ENCODE measurements at places on chromosomes 6 and 20.
A peak's percentile ranks its signal among the peaks of the same experiment; 100 is the strongest.

DNA sequence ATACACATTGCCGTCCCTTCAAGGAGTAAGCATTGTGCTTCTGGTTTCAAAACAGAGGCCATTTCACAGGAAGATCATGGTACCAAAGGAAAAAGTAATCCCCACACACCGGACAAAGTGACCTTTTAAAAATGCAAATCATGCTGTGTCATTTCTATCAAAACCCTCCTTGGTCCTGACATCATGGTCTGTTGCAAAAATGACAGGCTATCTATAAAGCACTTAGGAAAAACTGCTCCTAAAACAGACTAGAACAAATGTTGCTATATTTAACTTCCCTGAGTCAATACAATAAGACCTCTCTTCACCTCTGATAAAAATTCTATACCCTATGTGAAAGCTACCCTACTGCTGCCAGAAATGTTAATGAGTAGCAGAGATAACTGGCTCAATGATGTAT lies 353.6 kb upstream of the RUNX2 start:
- DNase-seq: no peak

- DNase-seq: no peak
Observed at GRCh38 chr6:142722012-142722411, 223.0 kb downstream of the HIVEP2 start.

- no peak for DNase-seq
Observed at GRCh38 chr20:50366270-50367103, 143.7 kb upstream of the PTPN1 start.

DNA sequence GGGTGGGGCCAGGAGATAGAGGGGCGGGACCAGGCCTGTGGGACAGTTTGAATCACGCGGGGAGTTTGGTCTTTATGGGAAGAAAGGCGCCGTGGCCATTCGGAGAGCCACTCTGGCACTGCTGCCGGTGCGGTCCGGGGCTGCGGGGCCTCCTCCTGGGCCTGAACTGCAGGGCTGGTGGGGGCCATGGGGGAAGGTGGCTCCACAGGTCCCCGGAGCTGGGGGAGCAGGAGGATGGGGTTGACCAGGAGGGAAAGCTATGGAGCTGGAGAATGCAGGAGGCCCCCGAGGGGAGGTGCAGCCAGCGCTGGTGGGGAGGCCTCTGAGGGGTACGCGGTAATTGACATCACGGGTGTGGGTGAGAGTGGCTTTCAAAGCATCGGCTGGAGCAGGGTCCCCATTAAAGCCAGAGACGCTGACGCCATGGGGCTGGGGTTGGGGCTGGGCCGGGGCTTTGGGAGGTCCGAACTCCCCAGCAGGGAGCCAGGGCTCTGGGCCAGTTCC lies 1.8 kb upstream of the BHLHE23 start:
- DNase-seq: no peak

- DNase-seq: no peak
Observed at GRCh38 chr6:109456111-109456583, 575 bp upstream of the MICAL1 start.

DNA sequence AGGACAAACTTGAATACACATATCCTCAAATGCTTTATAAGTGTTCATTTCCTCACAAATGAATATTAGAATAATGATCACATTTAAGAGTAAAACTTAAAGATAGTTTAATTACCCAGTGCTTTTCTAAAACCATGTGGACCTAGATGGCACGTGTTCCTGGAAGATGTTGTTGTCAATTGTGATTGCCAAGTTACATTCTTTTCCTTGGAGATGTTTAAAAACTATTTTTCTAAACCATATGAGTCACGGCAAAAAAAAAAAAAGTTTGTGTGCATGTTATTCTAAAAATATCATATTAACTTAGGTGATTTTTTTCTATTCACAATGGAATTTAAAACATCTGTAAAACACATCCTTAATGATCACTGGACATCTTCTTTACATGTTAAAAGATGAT lies 51.1 kb downstream of the RCAN2 start:
- no peak for DNase-seq

DNA sequence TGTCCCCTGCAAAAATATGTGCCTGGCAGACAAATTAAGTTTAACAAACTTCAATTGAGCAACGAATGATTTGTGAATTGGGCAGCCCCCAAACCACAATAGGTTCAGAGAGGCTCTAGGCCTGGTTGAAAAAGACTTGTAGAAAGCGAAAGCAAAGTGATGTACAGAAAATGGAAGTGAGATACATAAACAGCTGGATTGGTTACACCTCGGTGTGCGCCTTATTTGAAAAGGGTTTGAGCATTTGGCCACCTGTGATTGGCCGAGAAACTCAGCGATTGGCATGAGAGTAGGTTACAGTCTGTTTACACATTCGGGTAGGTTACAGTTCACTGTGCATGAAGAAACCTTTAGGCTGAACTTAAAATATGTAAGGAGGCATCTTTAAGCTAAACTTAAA lies 136.9 kb downstream of the CD83 start:
- DNase-seq: peak; percentile 56

GRCh38 chr6:28090917-28091586 lies 10.7 kb downstream of the ZNF165 start:
- no peak for DNase-seq

- no peak for DNase-seq
Observed at GRCh38 chr6:12592634-12593033, 123.9 kb upstream of the PHACTR1 start.

DNA sequence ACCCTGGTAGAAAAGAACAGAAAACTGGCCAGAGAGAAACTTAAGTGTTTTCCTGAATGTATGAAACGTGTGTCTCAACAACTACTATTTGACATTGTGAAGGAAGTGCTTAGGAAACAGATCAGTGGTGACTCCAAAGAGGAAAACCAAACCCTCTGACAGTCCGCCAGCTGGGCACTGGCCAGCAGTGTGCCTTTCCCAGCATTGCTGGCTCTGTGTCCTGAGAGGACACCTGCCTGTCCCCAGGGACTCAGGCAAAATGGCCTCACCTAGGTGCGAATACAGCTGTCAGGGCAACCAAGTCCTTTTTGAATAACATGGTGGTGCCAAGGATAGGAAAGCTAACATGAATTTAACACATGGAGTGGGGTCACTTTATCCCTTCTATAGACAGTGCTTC lies 72.5 kb downstream of the NDUFAF5 start:
- DNase-seq: no peak

DNA sequence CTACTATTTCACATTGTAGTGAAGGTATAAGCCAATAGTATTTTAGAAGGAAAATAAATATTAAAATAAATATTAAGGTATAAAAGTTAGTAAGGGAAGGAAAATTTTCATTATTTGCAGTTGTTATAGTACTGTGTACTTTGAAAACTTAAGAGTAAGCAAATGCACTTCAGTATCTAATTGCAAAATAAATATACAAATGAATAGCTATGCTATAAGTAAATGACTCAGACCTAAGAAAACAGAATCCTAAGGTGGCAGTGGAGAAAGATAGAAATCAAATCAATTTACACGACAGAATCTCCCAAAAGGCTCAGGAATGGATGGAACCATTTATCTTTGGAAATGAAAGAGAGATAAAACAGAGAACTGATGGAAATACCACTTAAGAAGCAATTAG lies 24.7 kb upstream of the UBR2 start:
- no peak for DNase-seq

DNA sequence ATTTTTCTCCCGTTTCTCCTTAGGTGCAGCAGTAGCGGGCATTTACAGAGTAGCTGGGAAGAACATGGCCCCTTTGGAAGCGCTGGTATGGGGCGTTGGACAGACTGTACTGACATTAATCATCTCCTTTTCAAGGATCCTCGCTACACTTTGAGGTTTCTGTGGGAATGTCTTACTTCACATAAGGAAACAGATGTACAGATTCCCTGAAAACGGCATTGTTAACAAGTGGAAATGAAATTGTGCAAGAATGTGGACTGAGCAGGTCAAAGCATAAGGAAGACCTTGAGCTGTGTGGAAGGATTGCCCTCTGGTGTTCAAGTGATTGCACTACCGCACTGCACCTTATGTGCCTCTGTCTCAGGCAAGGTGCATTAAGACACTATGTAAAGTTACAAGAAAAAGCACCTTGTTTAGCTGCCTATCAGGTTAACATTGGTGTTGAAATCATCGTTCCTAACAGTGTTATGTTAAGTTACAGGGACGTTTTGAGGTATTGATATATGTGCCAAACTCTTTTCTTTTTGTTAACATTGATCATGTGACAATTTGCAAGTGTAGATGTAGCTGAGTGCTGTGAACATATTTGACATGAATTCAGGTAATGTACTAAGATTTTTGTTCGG lies 38.0 kb downstream of the TMEM170B start:
- peak; percentile 66 for DNase-seq

DNA sequence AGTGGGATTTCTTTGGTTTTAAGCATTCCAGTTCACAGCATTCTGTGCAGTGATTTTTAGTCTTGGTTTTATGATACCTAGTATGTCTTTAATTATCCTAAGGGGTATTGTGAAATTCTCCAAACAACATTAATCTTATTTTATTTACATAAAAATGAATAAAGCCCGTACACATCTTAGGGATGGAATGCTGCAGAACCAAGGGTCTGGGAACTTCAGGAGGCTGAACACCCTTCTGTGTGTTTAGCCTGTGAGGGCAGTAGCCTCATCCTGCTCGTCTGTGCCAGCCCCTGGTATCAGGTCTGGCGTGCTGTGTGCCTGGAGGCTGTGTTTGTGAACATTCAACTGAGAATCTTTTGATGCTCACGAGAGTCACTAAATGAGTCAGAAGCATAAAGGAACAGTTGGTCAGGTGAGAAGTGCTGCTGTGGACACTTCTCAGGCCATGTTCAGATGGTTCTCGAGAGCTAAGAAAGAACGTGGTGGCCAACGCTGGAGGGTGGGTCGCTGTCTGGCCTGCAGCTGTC lies 25.2 kb upstream of the C20orf204 start:
- no peak for DNase-seq

- DNase-seq: peak; percentile 81
Observed at GRCh38 chr6:16760516-16761470, at the start of gene ATXN1. Gene ATXN1, minus strand, starts transcription at chr6:16761460.

DNA sequence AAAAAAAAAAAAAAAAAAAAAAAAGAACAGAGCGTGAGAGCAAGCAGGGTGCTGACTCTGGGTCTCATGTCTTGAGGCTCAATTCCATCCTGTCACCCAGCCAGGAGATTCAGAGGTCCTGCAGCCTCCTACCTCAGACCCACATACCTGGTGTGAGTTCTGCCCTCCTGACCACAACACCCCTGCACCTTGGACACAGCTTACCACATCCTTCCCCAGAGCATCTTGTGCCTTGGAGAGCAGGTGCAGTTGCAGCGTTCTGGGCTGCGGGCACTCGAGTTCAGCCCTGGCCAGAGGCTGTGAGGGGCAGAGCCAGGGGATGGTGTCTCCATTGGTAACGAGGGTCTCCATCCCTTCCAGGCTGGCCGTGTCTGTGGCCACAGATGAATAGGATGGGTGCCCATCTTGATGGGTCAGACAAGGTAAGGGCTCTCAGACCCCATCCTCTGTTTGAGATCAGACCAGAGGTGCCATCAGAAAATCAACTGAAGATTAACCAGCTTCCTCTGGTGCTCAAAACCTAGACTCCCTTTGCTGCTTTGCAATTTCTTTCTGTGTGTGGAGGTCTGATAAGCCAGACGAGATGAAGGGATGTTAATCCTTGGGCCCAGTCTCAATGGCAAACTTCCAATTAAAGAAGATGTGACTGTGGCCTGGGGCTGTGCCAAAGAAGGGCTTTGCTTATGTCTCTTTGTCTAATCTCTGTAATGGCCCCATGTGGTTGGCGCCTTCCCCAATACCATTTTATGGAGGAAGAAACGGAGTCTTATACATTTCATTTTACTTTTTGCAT lies 14.7 kb upstream of the ZNF831 start:
- no peak for DNase-seq

DNA sequence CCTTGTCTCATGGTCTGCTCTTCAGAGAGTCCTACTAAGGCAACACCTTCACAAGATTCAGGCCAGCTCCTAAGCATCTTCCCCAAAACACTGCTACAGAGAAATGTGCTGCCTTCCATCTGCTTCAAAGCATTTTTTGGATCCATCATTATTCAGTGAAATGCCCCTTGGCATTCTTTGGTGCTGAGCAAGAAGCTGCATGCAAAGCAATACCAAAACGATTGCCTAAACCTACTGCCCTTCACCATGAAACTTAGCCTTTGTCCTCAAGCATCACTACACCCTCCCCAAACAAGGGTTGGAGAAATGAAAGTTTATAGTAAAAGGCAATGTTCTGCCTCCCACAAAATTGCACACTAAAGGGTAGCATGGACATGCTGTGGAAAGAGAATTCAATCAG lies 93.5 kb downstream of the SNAP25 start:
- no peak for DNase-seq

DNA sequence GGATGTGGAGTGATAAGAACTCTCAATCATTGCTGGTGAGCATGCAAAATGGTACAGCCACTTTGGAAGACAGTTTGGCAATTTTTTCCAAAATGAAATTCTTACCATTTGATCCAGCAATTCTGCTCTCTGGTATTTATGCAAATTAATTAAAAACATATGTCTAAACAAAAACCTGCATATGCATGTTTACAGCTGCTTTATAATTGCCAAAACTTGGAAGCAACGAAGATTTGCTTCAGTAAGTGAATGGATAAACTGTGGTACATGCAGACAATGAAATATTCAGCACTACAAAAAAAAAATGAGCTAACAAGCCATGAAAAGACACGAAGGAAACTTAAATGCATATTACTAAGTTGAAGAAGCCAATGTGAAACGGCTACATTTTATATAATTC lies 55.5 kb upstream of the SMLR1 start:
- DNase-seq: no peak

DNA sequence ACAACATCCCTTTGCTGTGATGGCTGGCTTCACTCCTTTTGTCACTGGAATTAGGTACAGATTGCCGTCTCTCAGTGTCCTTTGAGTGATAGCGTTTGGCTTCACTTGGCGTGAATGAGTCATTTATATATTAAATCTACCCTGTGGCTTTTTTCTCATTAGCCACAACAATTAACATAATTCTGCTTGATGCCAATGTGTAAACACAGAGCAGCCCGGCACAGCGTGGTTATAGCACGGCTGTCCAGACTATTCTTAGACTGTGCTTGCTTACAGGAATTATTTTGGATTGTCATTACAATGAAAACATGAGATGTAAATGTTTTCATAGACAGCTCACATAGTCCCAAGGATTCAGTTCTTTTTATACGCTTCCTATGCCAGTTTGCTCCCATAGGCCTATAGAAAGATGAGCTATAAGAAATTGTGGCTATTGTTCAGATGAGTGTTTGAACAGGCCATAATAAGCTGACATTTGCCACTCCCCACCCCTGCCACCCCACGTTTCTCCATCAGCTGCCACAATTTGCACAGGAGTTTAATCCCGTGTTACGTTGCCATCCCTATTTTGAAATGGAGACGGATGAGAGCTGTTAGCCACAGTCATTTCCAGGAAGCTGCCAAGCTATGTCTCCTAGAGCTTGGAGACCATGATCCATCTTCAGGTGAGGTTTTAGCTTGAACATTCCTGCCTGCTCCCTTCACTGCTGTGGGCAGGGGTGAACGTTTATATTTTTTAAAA lies 65.9 kb downstream of the PPP1R14C start:
- DNase-seq: no peak

GRCh38 chr6:33744895-33745546 lies 1.7 kb downstream of the IP6K3 start:
- no peak for DNase-seq

GRCh38 chr6:119200512-119201175 lies 122.2 kb upstream of the FAM184A start:
- no peak for DNase-seq

Data from GM20000 (cell line).